T-helper 17 cell (primary cell): ENCODE measurements at places on chromosomes 13 and 19.
A peak's percentile ranks its signal among the peaks of the same experiment; 100 is the strongest.

DNA sequence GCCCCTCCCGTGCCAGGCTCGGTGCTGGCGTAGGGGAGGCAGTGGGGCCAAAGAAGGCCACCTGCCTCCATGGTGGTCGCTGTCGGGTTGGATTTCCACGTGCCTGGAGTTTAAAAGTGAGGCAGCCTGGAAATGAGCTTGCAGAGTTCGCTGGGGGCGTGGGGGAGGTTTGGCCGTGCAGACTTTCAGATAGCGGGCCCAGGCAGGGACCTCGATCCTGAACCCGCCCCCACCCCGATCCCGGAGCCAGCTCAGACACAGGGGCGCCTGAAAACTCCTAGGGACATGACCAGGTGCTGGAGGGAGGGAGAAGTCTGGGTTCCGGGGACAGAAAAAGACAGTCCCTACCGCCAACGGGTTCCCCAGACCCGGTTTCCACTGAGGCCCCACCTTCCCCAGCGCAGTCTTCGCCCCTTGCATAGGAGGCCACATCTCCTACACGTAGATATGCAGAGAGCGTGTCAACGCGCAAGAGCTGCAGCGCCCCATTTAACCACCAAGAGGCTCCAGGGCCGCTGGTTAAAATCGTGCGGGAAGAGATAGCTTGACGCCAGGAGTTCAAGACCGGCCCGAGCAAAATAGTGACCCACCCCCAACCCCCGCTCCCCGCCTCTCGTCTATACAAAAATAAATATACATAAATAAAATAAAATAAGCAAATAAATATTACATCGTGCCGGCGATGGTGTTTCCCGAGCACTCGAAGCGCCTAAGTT is 8.5 kb downstream of the CCDC8 start:
- H3K36me3 ChIP-seq: peaks cover 15% of the 10 kb centered on the region
- H3K4me1 ChIP-seq: peaks cover 22% of the 10 kb centered on the region
- peaks cover 61% of the 10 kb centered on the region for H3K27me3 ChIP-seq
- H3K4me3 ChIP-seq: peak overlapping the region; percentile 82

DNA sequence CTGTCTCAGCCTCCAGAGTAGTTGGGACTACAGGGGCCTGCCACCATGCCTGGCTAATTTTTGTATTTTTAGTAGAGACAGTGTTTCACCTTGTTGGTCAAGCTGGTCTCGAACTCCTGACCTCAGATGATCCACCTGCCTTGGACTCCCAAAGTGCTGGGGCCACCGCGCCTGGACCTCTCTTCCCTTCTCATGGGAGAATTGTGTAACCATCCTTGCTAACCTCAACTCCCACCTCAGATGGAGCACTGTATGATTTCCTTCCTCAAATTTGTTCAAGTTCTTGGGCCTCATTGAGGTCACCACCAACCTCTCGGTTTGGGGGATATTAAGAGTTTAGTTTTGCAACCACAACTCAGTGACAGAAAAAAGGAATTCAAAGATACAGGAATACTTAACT is 10.7 kb downstream of the LILRA5 start:
- DNase-seq: no peak
- H3K4me1 ChIP-seq: peaks cover 10% of the 10 kb centered on the region
- peaks cover 19% of the 10 kb centered on the region for H3K27me3 ChIP-seq
- H3K4me3 ChIP-seq: no peak overlapping the region
- no peaks in the 10 kb centered on the region for H3K36me3 ChIP-seq
- H3K27ac ChIP-seq: no peak overlapping the region

- H3K4me3 ChIP-seq: no peak overlapping the region
- H3K27me3 ChIP-seq: no peaks in the 10 kb centered on the region
- H3K27ac ChIP-seq: no peak overlapping the region
Observed at GRCh38 chr13:103471896-103472295, 405.7 kb upstream of the SLC10A2 start.

DNA sequence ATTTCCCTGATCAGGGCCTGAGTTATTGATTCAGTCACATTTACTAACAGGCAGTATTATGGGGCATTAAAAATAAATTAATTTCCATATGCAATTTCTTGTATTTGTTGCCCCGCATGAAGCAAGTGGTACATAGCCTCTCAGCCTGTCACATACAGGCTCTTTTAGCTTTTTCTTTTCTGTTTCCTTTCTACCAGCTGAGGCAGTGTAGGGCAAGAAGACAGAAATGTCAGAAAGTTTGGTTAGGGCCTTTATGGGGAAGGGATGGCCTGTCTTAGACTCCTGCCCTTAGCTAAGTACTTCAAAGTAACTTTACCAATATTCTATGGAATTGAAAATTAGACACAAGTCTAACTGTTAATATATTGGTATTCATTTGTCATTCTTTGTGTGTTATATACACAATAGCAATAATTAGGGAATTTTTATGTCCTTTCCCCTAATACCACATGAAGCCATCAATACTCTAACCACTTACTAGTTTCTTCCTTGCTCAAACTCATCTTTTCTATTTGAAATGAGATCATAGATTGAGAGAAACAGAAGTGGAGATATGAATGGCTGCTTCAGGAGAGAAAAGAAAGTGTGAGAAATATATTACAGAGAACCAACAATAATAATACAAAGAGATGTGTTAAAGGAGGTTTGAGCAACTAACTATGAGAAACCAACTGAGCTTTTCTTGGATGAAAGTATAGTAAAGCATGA is 669.6 kb downstream of the PCDH17 start:
- no peaks in the 10 kb centered on the region for H3K27me3 ChIP-seq
- no peak overlapping the region for H3K27ac ChIP-seq
- no peak overlapping the region for H3K4me3 ChIP-seq
- H3K36me3 ChIP-seq: no peaks in the 10 kb centered on the region
- no peaks in the 10 kb centered on the region for H3K4me1 ChIP-seq

- peak; percentile 72 for DNase-seq
- peaks cover 51% of the 10 kb centered on the region for H3K4me1 ChIP-seq
- H3K4me3 ChIP-seq: peak overlapping the region; percentile 99
- H3K36me3 ChIP-seq: peaks cover 14% of the 10 kb centered on the region
- H3K27ac ChIP-seq: peak overlapping the region; percentile 99
Observed at GRCh38 chr19:41351339-41352245, 2.1 kb downstream of the TGFB1 start.

DNA sequence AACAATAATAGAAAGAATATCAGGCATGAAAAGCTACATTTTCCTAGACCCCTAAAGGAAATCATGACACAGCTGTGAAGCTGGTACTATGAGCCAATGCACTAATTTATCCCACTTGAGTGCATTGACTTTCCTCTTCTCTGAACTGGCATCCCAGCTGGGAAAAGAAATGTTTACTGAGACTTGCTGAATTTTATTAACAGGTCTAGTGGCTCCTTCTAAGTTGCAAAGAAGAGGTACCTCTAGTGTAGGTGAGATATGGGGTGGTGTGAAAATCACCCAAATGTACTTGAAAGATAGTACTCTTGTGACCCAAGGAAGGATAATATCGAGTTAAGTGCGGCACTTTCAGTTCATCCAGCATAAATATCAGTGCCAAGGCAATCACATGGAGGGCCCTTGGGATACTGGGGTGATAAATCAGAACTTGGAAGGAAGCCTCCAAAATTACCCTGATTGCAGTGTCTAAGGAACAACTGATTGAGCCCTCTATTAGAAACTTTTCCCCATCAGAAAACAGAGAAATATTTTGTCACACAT is 369.2 kb downstream of the PCDH9 start:
- H3K27me3 ChIP-seq: no peaks in the 10 kb centered on the region
- H3K4me1 ChIP-seq: no peaks in the 10 kb centered on the region
- H3K36me3 ChIP-seq: peaks cover 2% of the 10 kb centered on the region
- no peak overlapping the region for H3K27ac ChIP-seq
- H3K4me3 ChIP-seq: no peak overlapping the region

- no peak for DNase-seq
- H3K27me3 ChIP-seq: peaks cover 11% of the 10 kb centered on the region
- no peak overlapping the region for H3K4me3 ChIP-seq
Observed at GRCh38 chr13:28071424-28071823, 29.0 kb downstream of the FLT3 start.

- no peaks in the 10 kb centered on the region for H3K27me3 ChIP-seq
- peak; percentile 65 for DNase-seq
- H3K27ac ChIP-seq: peak overlapping the region; percentile 27
- peaks cover 18% of the 10 kb centered on the region for H3K36me3 ChIP-seq
Observed at GRCh38 chr19:45059258-45059965, 16.9 kb downstream of the ZNF296 start.

GRCh38 chr13:41419206-41419605 is 38.1 kb upstream of the RGCC start:
- H3K4me1 ChIP-seq: no peaks in the 10 kb centered on the region
- H3K27me3 ChIP-seq: no peaks in the 10 kb centered on the region
- no peak overlapping the region for H3K27ac ChIP-seq

GRCh38 chr19:51166846-51167490 is 24.9 kb downstream of the SIGLEC7 start:
- DNase-seq: no peak
- H3K27me3 ChIP-seq: peaks cover 42% of the 10 kb centered on the region
- peaks cover 10% of the 10 kb centered on the region for H3K4me1 ChIP-seq
- peak overlapping the region; percentile 59 for H3K27ac ChIP-seq
- H3K4me3 ChIP-seq: peak overlapping the region; percentile 75
- peaks cover 2% of the 10 kb centered on the region for H3K36me3 ChIP-seq

DNA sequence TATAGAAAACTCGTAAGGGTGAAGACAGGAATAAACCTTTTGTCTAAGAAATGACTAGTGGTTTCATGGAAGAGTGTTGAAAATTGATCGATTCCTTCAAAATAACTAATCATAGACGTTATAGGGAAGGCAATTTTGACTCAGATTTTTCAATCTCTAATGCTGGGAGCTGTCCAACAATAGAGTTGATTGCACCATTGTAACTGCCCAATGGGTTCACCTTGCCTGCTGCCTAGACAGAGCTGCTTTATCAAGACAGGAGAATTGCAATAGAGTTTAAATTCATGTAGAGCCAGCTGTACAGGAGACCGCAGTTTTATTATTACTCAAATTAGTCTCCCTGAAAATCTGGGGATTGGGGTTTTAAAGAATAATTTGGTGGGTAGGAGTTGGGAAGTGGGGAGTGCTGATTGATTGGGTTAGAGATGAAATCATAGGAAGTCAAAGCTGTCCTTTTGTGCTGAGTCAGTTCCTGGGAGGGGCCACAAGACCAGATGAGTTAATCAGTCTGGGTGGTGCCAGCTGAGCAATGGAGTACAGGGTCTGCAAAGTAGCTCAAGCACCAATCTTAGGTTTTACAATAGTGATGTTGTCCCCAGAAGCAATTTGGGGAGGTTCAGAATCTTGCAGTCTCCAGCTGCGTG is 16.8 kb upstream of the ADGRE2 start:
- no peak overlapping the region for H3K27ac ChIP-seq
- no peaks in the 10 kb centered on the region for H3K36me3 ChIP-seq
- no peaks in the 10 kb centered on the region for H3K4me1 ChIP-seq
- no peak overlapping the region for H3K4me3 ChIP-seq

DNA sequence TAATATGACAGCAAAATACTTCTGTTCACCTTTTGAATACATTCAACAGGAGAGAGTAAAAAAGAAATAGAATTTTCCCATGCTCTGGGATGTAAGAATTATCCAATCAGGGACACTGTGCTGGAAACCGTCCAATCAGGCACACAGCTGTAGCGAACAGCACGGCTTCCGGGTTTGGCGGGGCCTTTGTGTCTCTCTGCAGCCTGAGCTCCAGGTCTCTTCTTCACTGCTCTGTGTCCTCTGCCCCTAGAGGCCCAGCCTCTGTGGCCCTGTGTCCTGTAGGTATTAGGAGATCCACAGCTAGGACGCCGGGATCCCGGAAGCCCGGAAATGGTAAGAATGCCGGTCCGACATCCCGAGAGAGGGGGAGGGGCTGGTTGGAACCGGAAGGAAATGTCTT is 92.7 kb downstream of the ZNF737 start:
- no peak overlapping the region for H3K27ac ChIP-seq
- no peaks in the 10 kb centered on the region for H3K4me1 ChIP-seq
- H3K27me3 ChIP-seq: no peaks in the 10 kb centered on the region
- DNase-seq: no peak
- H3K36me3 ChIP-seq: peaks cover 8% of the 10 kb centered on the region

- no peaks in the 10 kb centered on the region for H3K4me1 ChIP-seq
- no peak overlapping the region for H3K27ac ChIP-seq
- H3K4me3 ChIP-seq: no peak overlapping the region
- DNase-seq: no peak
Observed at GRCh38 chr13:104522235-104523072, 1456.2 kb upstream of the SLC10A2 start.

DNA sequence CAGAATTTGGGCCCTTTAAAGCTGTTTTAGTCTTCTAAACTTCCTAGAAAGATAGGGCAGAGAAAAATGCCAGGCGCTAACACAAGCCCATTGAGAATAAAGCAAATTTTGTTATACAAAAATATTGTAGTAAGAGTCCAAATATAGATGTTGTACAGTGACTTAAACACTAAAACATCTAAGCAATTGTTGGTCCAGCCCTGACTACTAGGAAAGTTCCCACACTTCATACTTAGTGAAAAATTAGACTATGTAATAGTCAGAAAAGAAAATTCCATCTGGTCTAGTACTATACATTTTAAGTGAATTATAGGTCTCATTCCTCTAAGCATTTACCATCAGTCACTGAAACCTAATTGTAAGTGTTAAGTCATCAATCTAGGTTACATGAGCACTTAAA is 1518.3 kb upstream of the SLC10A2 start:
- H3K4me3 ChIP-seq: no peak overlapping the region
- no peak for DNase-seq
- no peaks in the 10 kb centered on the region for H3K4me1 ChIP-seq
- no peaks in the 10 kb centered on the region for H3K36me3 ChIP-seq

- H3K27ac ChIP-seq: no peak overlapping the region
- peaks cover 8% of the 10 kb centered on the region for H3K27me3 ChIP-seq
- peaks cover 16% of the 10 kb centered on the region for H3K4me1 ChIP-seq
- no peaks in the 10 kb centered on the region for H3K36me3 ChIP-seq
Observed at GRCh38 chr19:1237027-1237659, 662 bp downstream of the CBARP start.

DNA sequence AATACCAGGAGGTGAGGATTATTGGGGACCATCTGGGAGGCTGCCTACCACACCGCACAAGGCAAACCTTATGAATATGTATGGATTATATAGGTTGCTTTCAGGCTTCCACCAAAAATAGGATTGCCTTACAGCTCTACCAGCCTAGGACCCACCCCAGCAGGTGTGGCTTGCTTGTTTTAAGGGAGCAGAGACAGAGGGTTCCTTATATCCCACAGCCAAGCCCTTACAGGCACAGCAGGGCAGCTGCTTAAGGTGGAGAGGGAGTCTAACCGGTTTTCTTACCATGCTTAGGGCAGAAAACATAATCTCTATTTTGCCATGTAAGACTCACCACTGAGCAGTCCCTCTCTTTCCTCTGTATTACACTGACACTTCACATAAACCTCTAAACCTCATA is 16.1 kb upstream of the TTYH1 start:
- no peak for DNase-seq
- peaks cover 30% of the 10 kb centered on the region for H3K27me3 ChIP-seq
- H3K36me3 ChIP-seq: no peaks in the 10 kb centered on the region
- no peak overlapping the region for H3K27ac ChIP-seq
- no peak overlapping the region for H3K4me3 ChIP-seq
- peaks cover 4% of the 10 kb centered on the region for H3K4me1 ChIP-seq

DNA sequence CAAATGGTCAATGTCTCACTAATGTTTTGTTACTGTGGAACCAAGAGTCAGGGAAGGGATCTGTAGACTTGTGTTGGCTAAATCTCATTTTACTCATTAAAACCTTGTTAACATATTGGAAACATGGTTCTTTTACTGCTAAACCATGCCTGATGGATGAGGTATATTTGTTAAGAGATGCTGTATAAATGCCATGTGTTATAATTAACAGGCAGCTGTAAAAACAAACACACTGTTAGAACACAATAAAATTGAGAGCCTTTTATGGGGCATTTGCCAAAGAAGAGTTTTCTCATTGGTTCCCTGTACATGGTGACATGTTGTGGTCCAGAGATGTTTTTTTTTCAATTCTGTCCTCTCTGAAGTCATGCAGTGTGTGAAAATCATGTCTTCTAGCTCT is 121.9 kb downstream of the ESD start:
- H3K36me3 ChIP-seq: peaks cover 5% of the 10 kb centered on the region
- no peak for DNase-seq
- H3K4me3 ChIP-seq: no peak overlapping the region
- peaks cover 8% of the 10 kb centered on the region for H3K4me1 ChIP-seq
- H3K27me3 ChIP-seq: no peaks in the 10 kb centered on the region
